ENCODE measurements at places on chromosomes 4 and X.

DNA sequence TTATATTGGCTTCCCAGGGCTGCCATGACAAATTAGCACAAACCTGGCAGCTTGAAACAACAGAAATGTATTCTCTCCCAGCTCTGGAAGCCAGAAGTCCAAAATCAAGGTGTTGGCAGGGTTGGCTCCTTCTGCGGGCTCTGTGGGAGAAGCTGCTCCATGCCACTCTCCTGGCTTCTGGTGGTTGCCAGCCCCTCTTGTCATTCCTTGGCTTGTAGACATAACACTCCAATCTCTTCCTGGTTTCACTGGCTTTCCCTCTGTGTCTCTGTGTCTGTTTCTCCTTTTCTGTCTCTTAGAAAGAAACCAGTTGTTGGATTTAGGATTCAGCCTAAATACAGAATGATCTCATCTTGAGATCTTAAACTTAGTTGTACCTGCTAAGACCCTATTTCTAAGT is 85.5 kb downstream of the USP46 start:
- peak; percentile 16 for DNase-seq

- DNase-seq = peak; percentile 3
Observed at GRCh38 chrX:19840899-19841648, 46.3 kb downstream of the SH3KBP1 start.

GRCh38 chr4:57068237-57068981 is 41.8 kb downstream of the IGFBP7 start:
- no peak for DNase-seq

GRCh38 chrX:41688156-41688555 is 617 bp upstream of the GPR34 start:
- DNase-seq = no peak

DNA sequence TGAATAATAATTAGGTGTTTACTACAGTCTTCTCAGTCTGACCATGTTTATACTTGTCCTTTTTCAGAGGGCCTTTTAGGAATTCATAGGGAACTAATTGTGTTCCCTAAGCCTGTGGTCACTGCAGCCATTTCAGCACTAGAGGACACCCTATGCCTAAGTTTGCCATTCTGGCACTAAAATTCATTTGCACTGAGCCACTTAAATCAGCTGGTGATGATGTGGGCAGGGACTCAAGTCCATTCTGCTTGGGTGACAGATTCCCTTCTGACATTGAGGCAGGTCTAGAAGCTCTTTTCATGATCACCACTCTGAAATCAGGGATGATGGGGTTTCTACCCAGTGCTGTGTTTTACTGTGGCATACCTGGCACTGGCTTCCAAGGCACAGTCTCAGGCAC is 1178.9 kb upstream of the DIAPH2 start:
- no peak for DNase-seq

DNA sequence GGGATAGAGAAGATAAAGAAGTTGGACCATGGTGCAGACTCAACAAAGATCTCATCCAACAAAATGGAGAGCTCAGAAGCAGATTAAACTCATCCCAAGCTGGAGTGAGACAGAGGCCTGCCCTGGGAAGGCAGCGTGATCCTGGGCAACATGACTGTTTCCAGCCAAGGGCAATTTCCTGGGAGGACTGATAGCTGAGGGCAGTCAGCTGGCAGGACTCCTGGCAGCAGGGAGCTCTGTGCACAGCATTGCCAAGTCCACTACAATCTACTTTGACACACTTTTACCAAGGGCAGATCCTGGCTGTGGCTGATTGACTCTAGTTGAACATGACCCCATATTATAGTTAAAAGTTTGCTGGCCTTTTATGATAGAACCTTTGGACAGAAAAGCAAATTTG is 357.3 kb upstream of the RASGEF1B start:
- no peak for DNase-seq

DNA sequence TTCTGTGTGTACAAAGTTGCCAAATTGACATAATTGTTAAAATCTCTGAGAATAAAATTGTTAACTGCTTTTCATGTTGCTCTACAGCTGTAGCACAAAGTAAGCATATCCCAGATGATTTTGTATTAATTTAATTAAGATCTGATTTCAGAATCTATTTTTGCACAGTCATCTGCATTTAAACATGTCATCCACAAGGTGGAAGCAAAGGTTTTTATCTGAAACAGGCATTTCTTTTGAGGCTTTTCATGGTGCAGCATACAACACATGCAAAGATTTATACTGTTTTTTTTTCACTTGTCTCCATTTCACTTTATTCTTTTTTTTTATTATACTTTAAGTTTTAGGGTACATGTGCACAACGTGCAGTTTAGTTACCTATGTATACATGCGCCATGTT is 51.2 kb downstream of the GC start:
- peak; percentile 9 for DNase-seq

- no peak for DNase-seq
Observed at GRCh38 chr4:124854968-124855367, 142.4 kb upstream of the ANKRD50 start.

- DNase-seq = peak; percentile 91
Observed at GRCh38 chr4:10106421-10107039, 10.1 kb downstream of the WDR1 start.

DNA sequence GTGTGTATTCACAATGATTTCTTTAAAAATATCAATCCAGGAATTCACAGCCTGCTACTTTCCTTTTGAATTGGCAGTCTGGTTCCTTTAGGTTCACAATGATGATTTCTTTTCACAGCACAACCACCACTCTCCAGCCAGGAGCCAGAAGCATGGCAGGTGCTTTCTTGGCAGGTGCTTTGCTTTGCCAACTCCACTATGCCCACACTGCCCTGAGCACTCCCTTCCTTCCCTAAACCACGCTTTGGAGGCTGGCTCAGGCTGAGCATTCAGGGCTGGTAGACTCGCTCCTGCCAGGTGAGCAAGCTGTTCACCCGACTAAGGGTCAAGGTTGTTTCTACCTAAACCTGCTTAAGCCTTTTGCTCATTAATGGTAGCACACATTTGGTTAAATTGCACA is 184.5 kb downstream of the SH3KBP1 start:
- no peak for DNase-seq

DNA sequence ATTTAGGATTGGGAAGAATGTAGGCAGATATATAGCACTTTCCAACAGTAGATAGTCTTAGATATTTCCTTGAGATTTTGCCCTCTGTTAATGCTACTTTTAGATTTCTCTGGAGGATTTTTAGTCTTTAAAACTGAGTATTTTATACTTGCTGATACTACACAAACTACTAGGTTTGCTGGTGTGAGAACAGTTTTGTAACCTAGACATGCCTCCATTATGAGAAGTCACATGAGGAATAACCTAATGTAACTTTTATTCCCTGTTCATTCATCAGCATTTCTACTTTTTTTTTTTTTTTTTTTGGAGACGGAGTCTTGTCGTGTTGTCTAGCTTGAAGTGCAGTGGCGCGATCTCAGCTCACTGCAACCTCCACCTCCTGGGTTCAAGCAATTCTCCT is 137.2 kb downstream of the RAPGEF2 start:
- DNase-seq = no peak

GRCh38 chrX:281166-281999 is at the start of gene PLCXD1:
Gene PLCXD1, plus strand, starts transcription at chrX:281381. Its CDS starts 2,807 bp downstream, at chrX:284188.
- DNase-seq = no peak

- DNase-seq = no peak
Observed at GRCh38 chr4:87278335-87278794, 44.3 kb downstream of the HSD17B13 start.

DNA sequence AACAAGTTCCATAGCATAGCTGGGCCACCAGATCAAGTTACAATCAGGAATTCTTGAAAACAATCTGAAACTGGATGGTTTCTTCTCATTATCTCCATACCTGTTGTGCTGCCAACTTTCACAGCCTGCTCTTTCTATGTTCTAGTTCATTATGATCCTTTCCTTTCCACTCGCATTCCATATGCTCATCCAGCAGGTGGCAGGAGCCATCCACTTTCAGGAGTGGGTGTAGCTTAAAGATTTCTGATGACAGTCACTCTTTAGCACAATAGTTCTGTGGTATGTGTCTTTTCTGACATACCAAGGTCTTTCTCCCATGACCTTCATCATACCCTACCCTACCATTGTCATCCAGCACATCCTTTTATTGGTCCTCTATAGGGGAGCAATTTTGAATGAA is 46.4 kb downstream of the PAGE2 start:
- peak; percentile 4 for DNase-seq

GRCh38 chr4:47836641-47837093 is 1.2 kb downstream of the CORIN start:
- DNase-seq = peak; percentile 71

- DNase-seq = no peak
Observed at GRCh38 chr4:145107126-145107525, 9.0 kb downstream of the ABCE1 start.

DNA sequence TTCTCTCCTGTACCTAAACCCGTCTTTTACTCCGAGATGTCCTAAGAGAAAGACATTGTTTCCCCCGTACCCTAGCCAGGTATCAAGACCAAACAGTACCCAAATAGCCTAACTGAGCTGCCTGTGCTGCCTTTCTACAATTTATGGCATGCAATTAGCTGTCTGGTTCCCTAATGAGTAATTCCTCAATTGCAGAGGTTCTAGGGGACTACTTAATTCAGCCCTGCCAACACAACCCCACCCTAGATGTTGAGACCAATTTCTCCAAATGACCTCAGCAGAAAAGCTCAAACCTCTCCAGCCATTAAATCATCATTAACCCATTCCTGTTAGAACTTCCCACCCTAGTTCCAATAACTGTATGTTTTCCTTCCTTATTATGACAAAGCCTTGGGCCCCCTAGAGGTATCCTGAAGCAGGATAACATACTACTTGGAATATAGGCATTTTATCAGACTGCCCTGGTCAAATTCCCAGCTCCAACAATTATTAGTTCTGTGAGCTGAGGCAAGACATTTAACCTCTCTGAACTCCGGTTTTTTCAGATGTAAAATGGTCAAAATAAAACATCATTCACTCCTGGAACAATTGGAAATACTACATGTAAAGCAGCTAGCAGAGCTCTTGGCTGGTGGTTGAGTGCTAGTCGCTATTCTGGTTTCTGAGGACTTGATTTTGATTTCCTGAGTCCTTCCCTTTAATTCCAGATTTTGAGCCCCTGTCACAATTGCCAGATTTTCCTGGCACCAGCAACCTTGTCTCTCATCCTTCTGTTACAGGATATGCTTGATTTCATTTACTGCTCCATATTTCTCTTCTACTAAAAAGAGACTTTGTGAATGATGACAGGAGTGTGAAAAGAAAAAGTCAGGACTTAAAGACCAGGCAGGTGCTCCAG is 244.6 kb upstream of the TENM3 start:
- no peak for DNase-seq

- no peak for DNase-seq
Observed at GRCh38 chr4:107799669-107800450, 24.9 kb upstream of the SGMS2 start.

DNA sequence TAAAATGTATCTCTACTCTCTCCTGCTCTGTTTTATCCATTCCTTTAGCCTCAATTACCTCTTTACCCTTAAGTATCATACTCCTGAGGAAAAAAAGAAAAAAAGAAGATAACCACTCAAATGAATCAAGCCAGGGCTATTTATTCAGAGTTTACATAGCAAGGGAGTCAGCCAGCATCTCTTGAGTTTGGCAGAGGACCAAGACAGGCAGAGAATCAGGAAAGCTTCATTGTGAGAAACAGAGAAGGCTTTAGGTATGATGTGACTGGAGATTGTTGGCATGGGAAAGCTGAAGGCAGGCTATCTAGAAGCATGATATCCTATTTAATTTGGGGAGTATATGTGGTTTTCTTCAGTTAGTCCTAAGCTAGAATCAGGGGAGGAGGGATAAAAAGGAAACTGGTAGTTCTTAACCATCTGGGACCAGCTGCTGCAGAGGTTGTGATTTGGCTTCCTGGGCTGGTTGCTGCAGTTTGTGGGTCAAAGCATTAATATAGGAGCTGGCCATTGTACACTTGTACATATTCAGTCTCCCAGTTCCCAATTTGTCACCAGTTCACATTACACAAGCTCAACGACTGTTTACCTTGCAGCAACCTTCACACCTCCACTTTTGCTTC is 11.2 kb downstream of the APELA start:
- DNase-seq = peak; percentile 44

DNA sequence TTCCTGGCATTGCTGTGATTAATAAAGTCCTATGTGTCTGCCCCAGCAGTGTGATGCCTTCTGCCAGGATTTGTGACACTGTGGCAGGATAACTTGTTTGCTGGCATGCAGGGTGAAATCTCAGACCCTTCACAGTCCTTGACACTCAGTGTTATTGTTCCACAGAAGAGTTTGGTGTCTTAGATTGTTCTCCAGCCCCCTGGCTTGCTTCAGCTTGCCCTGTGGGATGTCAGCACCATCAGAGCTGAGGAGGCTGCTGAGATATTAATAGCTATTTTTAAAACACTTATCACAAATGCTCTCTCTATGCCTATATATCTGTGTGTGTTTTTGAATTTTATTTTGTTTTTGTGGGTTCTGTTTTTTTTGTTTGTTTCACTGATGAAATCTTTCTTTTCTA is 136.9 kb downstream of the TSPAN5 start:
- no peak for DNase-seq

- no peak for DNase-seq
Observed at GRCh38 chr4:150268444-150268843, 190.2 kb downstream of the DCLK2 start.

DNA sequence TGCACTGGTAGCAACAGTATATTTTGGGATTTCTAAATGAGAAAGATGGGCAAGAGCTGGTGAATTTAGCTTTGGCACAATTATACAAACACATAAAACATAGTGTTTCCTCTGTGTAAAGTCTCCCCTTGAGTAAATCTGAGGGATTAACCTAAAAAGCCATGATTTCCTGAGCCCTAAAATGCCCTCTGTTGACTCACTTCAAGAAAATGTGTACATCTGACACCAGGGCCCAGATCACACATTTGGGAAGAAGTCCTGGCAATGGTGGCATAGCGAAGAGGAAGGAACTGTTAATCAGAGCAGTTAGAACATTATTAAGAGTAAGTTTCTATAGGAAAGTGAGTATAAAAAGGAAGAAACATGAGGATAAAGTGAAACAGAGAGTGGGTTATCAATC is 338.5 kb downstream of the SPOCK3 start:
- DNase-seq = no peak

DNA sequence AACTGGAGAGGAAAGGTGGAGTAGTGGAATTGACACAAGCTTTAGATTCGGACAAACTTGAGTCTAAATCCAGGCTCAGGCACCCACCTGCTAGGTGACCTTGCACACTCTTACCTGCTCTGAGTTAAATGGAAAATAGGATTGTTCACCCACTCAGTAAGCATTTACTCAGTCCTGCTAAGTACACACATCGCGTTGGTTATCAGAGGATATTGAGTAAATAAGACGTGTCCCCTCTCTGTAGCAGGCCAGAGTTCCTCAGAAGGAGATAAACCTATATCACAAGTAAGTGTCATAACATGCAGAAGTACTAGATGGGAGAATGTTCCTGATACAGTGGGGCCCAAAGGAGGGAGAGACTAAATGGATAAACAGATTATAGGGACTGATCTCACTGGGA is 117.7 kb downstream of the SMIM20 start:
- DNase-seq = no peak

- peak; percentile 65 for DNase-seq
Observed at GRCh38 chr4:137754652-137755471, 222.6 kb upstream of the PCDH18 start.

- DNase-seq = no peak
Observed at GRCh38 chrX:65532016-65532415, 2.6 kb downstream of the LAS1L start.

GRCh38 chrX:66015152-66015831 is 24.6 kb downstream of the VSIG4 start:
- no peak for DNase-seq

All from kidney glomerular epithelial cell (primary cell).